ENCODE measurements at places on chromosomes 3 and 15. TPM values are rescaled to one million over a fixed set of nuclear protein-coding genes. Genes with fewer than 3 reads are reported as not detected.

Gene LTK
- total RNA-seq = 0.17 TPM

GRCh38 chr15:22902578-22902977, 64.1 kb downstream of the NIPA2 start:
- DNase-seq = no peak

GRCh38 chr15:57033715-57034439, 115.4 kb downstream of the TCF12 start:
- DNase-seq = no peak

- DNase-seq = no peak
These were observed 1.9 kb downstream of the LOXL1 start for GRCh38 chr15:73928241-73928579.

Gene PRR20G
- not detected for total RNA-seq

GRCh38 chr3:146325170-146325569, 74.3 kb upstream of the PLSCR4 start:
- no peak for DNase-seq

Gene FBXL2
- total RNA-seq = 9.6 TPM

Gene ECE2
- not detected for total RNA-seq

Gene SEMA6D
- total RNA-seq = 1.1 TPM

Gene HIGD2B
- total RNA-seq = not detected

Gene MYO1E
- 121 TPM for total RNA-seq

DNA sequence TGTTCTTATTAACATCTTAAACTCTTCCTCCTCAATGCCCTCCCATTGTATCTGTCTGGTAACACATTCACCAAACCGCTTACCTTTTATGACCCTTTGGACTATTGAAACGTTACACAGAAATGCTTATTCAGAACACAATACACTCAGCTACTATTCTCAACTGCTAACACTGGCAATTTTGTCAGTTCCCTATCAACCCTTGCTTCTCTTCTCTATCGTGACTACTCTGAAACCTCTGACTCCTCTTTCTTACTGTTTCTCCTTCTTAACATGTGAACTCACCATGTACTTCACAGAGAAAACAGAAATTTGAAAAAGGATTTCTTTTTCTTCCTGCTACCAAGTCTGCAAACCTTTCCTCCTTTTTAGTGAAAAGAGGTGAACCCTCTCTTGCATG, 232.9 kb upstream of the GPR149 start:
- no peak for DNase-seq

- DNase-seq = no peak
These were observed 161.4 kb downstream of the WNT7A start for GRCh38 chr3:13718436-13718835.

DNA sequence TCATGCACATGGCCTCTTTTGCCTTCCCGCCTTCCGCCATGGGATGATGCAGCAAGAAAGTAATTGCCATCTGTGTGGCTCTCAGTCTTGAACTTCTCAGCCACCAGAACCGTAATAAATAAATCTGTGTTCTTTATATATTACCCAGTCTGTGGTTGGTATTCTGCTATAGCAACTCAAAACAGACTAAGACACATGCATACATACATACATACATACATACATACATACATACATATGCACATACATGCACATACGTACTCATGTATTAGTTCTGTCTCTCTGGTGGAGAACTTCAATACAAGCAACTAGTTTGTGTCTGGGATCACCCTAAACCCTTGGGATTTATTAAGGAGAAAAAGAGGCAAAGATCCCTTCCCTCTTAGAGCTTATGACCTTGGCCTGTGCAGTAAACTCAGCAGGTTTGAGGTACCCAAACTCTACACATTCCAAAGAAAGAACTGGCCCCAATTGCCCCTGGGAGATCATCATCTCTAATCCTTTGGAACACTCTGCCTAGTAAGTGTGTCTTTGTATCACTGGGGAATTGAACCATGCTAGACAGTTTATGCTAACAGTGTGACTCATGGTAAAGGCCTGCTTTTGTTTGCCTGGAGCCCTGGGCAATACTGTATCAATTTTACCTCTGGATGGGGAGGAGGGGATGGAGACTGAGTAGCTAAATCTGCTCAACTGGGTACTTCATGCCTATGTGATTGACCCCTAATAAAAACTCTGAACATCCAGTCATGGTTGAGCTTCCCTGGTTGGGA, 115.6 kb upstream of the LMCD1 start:
- no peak for DNase-seq

GRCh38 chr3:108221393-108221792, 831 bp downstream of the IFT57 start:
- no peak for DNase-seq

Gene MOBP
- total RNA-seq = 0.21 TPM

DNA sequence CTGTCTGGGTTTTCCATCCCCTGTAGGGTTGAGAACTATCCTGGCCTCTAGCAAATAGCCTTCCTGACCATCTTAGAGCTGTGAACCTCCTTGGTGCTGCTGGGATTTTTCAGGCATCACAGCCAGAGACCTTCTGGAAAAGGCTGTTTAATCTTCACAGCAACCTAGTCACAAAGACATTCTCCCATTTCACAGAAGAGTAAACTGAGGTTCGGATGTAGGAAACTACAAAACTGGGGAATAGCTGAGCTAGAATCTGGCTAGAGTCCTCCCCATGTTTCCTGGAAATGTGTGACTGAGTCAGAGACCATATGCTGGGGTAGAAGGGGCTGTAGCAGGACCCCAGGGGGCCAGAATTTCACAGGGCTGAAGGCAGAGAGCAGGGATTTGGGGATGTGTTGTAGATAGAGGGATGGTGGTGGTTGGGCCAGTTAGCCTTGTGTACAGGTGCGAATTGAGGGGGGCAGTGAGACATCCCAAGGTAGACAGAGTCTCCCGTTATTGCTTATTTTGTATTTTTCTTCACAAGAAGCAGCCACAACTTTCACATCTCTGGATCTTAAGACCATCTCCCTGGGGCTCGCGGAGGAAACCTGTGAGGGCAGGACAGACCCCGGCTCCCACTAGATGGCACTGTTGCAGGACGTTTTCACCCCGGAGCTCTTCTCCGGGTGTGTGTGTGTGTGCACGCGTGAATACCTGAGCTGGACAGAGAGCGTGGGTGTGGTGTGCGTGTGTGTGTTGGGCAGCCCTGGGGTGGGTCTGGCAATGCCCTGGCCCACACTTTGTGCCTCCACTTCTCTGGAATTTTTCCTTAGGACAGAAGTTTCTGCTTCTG, 66.9 kb upstream of the PRR23C start:
- DNase-seq = peak; percentile 62

GRCh38 chr3:17021614-17022013, 136.9 kb downstream of the PLCL2 start:
- no peak for DNase-seq

GRCh38 chr15:71290881-71291635, 175.8 kb downstream of the THSD4 start:
- DNase-seq = no peak

- no peak for DNase-seq
These were observed 39.6 kb downstream of the RASGRF1 start for GRCh38 chr15:79051029-79051428.

DNA sequence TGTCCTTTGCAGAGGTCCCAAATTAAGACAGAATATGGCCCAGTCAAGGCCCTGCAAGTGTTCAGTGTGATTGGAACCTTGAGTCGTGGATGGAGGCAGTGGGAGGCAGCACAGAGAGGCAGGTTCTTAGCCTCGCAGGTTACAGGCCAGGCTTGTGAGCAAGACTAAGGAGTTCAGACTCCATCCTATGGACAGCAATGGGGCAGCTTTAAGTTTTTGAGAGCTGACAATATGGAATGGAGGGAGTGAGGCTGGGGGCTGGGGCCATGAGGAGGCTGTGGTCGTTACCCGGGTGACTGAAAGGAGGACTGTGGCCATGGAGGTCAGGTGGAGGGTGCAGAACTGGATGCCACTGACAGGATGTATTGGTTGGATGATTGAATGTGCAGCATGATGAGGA, 74.1 kb upstream of the PRR23C start:
- no peak for DNase-seq

Gene AADACL2
- total RNA-seq = not detected

DNA sequence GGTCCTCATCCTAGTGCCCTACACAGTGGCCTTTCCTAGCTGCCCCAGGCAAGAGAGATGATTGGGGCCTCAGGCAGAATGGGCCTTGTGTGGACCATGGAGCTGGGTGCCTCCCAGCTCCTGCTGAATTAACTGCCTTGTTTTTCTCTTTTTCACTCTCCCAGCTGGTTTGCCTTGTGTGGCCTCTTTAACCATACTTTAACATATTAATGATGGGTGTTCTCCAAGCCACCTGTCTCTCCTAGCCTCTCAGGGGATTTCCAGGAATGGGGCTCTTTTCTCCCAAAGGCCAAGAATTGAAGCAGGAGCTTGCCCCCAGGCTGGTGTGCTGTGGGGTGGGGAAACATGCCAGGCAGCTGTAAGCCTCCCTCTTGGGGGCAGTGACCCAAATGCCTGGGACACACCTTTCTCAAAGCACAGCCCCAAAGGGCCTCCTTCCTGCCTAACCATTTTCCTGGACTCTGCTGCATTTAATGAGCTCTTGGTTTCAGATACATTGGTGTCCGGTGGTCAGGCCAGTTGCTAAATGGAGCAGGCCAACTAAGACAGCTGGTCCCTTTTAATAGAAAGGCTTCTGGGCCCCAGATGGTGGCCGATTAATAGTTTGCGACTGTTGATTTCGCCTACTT, 5.6 kb downstream of the ALPK3 start:
- DNase-seq = no peak

DNA sequence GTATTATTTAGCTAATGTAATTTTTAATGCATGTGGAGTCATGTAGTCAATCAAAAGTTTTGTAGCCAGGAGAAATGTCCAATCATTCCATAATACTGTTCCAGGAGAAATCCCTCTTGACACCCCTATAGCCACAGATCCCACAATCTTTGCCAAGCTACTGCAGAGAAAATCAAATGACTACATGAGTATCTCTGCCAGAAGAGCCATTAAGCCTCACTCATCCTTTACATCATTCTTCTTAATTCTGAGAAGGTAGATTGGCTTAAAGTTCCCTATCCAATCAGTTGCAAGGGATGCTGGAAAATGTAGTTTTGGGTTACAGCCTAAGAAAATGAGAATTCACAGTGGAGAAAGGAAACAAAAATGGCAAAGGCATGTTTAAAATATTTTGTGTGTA, 502.1 kb downstream of the ZBBX start:
- no peak for DNase-seq

GRCh38 chr3:63910891-63911290, 1.3 kb downstream of the SCAANT1 start:
- DNase-seq = no peak

GRCh38 chr3:160618878-160619277, 53.5 kb upstream of the KPNA4 start:
- no peak for DNase-seq

DNA sequence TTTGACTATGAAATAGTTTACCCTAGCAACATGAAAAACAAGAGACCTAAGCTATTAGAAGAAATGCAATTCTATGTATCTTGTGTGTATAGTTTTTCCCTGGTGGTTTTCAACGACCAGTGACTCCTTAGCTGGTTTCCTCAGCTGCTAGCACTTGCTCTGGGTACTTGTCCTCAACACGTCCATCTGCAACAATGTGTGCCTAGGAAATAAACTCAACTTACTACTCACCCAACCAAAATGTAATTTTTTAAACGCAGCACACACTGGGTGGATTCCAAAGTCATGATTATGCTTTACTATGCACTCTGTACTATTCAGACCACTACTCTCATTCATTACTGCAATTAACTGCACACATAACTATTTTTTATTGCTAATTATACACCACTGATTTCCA, 31.0 kb downstream of the CPA3 start:
- no peak for DNase-seq

DNA sequence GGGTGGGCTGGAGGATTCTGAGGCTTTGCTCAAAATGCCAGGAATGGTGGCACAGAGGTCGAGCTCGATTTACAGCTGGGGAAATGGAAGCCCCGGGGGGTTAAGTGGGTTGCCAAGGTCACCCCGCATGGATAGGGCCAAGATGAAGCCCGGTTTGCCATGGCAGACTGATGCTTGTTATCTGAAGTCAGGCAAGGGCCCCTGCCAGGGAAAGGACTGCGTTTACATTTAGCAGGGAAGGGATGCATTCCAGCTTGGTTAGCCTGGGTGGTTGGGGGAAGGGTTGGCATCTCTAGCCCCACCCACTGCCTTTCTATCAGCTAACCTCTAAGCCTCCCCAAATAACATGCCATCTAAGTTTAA, 79.0 kb downstream of the RPLP1 start:
- no peak for DNase-seq

Gene CLDN18
- total RNA-seq = not detected

Gene CCR9
- not detected for total RNA-seq

DNA sequence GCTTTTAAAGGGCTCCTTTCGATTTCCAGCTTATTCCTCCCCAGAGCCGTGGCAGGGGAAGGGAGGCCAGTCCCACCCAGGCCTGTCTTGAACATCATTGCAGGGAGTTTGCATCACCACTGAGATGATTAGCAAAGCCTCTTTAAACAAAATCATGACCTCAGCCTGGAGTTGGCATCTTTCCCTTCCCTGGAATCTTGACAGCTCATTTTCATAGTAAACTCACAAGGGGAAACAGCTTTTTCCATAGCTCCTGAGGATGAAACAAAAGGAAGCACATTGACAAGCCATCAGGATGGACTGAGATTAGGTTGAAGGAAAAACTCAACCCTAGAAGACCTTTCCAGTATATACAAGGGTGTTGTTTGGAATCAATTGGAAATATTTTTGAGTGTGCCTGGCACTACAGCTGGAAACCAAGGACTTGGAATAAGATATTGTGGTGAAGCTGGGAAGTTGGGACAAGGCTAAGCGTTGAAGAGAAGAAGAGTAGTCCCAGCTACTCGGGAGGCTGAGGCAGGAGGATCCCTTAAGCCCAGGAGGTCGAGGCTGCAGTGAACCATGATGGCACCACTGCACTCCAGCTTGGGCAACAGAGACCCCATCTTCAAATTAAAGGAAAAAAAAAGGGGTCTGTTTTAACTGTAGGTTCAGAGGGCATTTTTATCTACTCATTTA, 3.1 kb upstream of the LARP6 start:
- peak; percentile 88 for DNase-seq

Gene PLA2G4E
- total RNA-seq = 0.12 TPM

- DNase-seq = no peak
These were observed 632.3 kb upstream of the ZNF385D start for GRCh38 chr3:22383285-22383684.

Gene GLDN
- not detected for total RNA-seq

Gene MINDY4B
- total RNA-seq = not detected

DNA sequence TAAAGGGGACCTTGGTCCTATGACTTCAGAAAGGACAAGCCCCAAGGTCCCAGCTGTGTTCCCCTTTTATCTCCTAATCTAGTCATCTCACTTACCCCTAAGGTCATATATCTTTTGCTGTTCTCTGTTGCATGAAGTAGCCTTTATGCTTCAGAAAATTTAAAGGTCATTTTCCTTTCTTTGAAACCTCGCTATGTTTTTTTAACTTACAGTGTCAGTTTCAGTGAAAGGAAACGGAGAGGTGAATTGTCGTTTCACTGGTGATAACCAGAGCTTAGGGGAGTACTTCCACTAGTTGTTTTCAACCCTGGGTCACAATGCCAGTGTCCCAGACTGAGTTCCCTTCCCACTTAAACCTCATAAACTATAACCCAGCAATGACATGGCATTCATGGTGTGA, 357.4 kb downstream of the GAP43 start:
- no peak for DNase-seq

Gene SPINK8
- not detected for total RNA-seq

Gene PTX3
- 217 TPM for total RNA-seq
